ENCODE measurements at places on chromosomes 16 and 17.
A peak's percentile ranks its signal among the peaks of the same experiment; 100 is the strongest.

GRCh38 chr16:88003736-88004135 lies 52.5 kb downstream of the BANP start:
- DNase-seq, result no peak

DNA sequence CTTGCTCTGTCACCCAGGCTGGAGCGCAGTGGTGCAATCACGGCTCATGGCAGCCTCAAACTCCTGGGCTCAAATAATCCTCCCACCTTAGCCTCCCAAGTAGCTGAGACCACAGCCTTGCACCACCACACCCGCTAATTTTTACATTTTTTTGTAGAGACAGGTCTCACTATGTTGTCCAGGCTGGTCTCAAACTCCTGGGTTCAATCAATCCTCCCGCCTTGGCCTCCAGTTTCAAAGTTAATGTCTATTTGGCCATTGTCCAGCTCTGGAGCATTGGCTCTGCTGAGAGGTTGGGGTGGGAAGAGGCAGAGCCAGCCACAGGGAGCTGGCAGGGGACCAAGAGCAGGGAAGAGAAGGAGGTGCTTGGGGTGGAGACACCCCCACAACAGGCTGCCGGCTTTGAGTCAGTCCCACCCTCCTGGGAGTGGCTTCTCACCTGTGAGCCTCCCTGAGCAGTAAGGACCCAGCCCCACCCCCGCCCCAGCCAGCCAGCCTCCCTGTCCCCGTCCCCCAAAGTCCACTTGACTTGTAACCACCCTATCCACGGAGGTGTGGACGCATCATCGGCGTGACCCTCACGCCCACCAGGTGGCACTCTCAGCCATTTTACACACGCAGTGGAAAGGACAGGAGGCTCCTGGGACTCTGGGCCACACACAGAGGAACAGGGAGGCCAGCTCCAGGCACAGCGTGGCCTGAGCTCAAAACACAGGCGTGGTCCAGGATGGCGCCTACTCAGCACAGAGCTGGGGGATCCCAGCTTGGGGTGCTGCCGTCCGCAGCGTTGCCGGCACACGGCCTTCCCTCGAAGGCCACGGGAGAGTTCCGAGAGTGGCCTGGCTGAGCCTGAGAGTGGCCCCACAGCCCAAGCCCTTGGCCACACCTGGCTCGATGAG lies 22.8 kb upstream of the PVALEF start:
- peak; percentile 53 for DNase-seq

GRCh38 chr17:77886387-77886728 lies 72.1 kb upstream of the TNRC6C start:
- peak; percentile 57 for DNase-seq

- peak; percentile 83 for DNase-seq
Observed at GRCh38 chr17:50055426-50056216, at the start of gene ITGA3. TSS of gene ITGA3 (plus strand) at chr17:50056110. CDS start at chr17:50056440, 330 bp downstream.

- DNase-seq, result peak; percentile 47
Observed at GRCh38 chr17:81865733-81866439, 5.3 kb downstream of the ARHGDIA start.

GRCh38 chr17:80624864-80625263 lies 80.2 kb downstream of the RPTOR start:
- no peak for DNase-seq

- DNase-seq, result no peak
Observed at GRCh38 chr17:7574176-7574953, 5.1 kb upstream of the CD68 start.

Measured in SHP77 treated with DMSO at 0.1 percent for 48 hours (cell line).